Left hindlimb (tissue), 1 donor: ENCODE measurements at places on chromosomes 7 and 10.

GRCh38 chr7:1586126-1586826 is 16.4 kb upstream of the PSMG3 start:
- DNase-seq: no peak

DNA sequence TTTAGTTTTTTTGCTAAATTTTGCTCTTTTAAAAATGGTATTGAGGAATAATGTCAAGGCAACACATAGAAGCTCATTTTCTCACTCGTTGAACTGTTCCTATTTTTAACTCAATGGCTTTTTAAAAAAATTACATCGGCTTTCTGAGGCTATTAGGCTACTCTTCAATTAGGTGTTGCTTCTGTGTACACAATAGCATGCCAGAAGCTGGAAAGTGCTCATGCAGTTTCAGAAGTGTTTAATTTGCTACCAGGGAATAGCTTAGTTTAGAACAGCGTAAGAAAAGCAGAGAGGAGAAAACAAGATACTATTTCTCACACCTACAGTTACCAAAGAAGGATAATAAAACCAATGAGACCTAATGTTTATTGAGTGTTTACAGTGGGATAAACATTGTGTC is 157.4 kb downstream of the NXPH1 start:
- DNase-seq: no peak

- DNase-seq: no peak
Observed at GRCh38 chr10:61124756-61125530, 181.0 kb upstream of the RHOBTB1 start.

GRCh38 chr10:3028441-3028840 is 38.9 kb upstream of the PFKP start:
- DNase-seq: no peak

- no peak for DNase-seq
Observed at GRCh38 chr10:88892222-88892967, 12.3 kb downstream of the STAMBPL1 start.

GRCh38 chr7:81162771-81163525 is 244.1 kb upstream of the SEMA3C start:
- no peak for DNase-seq

DNA sequence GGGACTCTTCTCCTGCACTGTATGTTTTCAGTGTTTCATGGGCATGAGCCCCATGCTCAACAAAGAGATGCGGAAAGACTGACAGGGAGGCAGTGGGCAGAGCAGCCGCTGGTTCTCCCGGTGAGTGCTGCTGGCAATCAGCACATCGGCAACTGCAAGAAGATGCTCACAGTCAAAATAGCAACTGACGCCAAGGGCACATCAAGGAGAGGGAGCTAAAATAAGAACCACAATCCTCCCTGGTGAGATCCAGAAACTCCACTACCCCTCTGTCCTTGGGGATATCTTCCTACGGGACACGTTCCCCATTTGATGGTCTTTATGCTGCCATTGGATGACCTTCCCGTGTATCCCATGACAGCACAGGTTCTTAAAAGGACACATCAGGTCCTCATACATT is 28.9 kb upstream of the SVIL start:
- DNase-seq: no peak

DNA sequence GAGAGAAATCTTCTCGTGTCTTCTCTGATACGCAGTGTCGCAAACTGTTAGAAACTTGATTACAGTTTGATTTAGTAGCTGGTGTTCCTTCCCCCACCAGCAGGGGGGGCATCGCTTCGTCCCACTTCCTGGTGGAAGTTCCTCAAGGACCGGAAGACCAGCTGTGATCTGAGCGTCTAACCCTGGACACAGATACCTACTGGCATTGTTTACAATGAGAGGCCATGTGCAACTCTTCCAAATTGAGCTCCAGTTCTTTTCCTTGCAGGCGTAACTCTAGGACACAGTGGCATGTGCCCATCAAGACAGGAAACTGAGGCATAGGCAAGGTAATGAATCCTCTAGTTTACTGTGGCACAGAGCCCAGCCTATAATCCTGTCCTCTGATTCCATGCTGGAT is 219.0 kb downstream of the CCDC3 start:
- DNase-seq: no peak

DNA sequence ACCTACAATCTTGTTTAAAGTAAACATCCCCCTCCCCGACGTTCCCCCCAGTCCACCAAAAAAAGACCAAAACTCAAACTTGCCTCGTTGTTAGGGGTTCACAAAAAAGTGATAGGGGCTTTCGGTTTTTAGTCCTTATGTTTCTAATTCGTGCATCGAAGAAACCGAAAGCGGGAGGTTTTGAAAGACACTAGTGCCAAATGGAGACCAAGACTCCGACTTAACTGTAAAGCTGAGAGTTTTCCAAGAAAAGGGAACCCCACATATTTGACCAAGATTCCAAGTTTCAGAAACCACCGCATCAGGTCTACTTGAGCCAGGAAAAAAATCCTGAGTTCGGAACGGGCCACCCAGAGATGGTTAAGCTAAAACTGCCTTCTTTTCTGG is 534 bp downstream of the PSMA2 start:
- no peak for DNase-seq

DNA sequence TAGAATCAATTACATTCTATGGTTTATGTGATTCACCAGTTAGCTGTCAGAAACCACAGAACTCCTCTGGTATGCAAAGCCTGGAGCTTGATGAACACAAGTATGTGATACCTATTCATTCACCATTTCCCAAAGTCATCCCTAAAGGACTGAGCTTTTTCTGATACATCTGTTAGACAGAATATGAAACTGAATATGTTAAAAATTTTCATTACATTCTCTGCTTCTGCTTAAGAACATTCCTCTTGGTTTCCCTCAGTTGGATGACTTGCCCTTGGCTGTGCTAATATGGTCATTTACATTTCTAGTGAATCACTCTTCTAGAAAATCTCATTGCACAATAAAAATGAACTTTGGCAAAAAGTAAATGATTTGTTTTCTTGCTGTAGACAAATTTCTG is 10.8 kb upstream of the PON1 start:
- DNase-seq: no peak

DNA sequence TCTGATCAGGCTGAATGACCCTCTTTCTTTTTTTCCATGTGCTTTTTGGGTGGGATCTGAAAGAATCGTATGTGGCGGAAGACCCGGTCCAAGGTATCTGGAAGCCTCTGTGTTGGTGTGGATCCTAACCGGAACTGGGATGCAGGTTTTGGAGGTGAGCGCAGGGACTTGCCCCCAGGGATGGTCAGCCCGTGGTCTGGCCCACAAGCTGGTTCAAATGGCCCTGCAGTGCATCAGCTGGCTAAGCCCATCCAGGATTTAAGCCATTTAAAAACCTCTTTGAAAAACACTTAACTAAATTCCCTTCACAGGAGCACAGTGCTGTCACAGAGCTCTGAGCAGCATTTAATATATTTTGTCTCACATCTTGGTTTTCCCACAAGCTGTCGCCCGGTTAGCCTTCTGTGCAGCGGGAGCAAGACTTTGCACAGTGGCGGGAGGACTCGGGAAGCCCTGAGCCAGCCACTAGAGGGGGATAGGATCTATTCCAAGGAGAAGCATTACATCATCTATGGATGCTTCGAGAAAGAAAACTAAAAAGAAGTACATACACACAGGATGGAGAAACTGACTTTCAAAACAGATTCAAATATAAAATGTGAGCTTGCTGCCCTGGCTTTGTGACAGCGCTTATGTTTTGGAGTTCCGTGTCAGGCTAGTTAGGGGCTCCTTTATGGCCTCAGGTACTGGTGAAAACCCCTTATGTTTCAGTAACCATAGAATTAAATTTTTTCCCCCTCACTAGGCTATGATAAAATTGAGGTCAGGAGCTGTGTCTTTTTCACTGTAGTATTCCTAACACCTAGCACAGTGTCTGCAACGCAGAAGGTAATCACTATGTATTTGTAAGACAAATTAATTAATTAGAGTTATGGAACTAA is 11.3 kb downstream of the CPA2 start:
- peak; percentile 83 for DNase-seq

DNA sequence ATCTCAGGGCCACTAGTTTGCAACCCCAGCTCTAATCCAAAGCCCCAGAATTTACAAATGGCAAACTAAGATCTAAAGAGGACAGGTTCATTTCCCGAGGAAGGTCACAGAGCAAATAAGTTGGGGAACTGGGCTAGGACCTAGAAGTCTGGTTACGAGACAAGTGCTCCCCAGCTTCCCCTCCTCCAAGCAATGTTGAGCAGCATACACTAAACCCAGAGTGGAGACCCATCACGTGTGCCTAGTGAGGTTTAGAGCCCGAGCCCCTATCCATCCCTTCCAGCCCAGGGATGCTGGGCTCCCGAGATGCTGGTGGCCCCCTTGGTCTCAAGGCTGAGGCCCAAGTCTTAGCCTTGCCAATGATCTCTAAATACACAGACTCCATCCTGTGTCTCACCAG is 209.5 kb upstream of the ZMIZ1 start:
- DNase-seq: no peak

- no peak for DNase-seq
Observed at GRCh38 chr7:112515989-112516388, 35.2 kb downstream of the LSMEM1 start.

GRCh38 chr7:157702311-157703023 is 365.7 kb downstream of the DNAJB6 start:
- DNase-seq: no peak

DNA sequence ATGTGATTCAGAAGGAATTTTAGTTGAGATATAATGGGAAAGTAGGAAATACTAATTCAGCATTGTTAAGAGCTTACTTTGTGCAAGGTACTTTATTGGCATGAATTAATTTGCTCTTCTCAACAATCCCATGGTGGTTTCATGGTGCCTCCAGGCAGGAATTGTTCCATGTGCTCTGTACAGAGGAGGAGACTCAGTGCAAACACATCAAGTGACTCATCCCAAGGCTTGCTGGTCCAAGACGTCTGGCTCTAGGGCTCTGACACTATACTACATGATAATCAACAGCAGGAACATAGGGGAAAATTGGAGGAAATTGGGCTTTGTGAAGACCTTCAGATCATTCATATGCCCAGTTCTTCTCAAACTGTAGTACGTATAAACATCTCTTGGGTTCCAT is 66.5 kb upstream of the PRKG1 start:
- DNase-seq: no peak

DNA sequence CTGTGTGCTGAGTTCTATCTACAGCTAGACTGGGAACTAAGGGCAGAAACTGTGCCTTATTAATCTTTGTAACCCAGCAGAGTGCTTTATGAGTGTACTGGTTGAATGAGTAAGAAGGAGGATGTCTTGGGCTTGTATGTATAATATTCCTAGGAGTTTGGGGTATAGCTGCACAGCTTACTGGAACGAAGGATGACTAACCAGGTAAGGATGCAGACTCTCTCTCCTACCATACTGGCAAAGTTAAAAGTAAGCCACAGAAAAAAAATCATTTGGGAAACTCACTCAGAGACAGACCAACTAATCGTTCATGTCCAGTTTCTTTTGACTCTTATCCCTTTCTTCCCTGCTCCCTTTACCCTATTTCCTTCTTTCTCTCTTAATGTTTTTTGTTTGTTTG is 1.4 kb upstream of the DHTKD1 start:
- DNase-seq: no peak

GRCh38 chr10:113562069-113562468 is 9.2 kb downstream of the HABP2 start:
- DNase-seq: no peak

- no peak for DNase-seq
Observed at GRCh38 chr10:37860494-37861190, 3.2 kb upstream of the ZNF248 start.

GRCh38 chr10:30436191-30436611 is 2.2 kb downstream of the MAP3K8 start:
- peak; percentile 67 for DNase-seq

- no peak for DNase-seq
Observed at GRCh38 chr10:70286616-70287015, 2.8 kb upstream of the NPFFR1 start.

DNA sequence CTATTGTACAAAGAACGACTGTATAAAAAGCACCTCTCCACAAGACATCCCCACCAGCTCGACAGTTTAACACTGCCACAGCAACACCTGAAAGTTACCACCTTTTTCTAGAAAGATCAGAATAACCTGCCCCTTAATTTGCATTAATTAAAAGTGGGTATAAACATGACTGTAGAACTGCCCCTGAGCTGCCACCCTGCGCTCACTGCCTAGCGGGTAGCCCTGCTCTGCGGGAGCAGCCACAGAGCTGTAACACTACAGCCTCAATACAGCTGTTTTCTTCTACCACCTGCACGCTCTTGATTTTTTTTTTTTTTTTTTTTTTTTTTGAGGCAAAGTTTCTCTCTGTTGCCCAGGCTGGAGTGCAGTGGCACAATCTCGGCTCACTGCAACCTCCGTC is 140.9 kb downstream of the PARD3 start:
- DNase-seq: no peak

- DNase-seq: peak; percentile 83
Observed at GRCh38 chr7:2870471-2870931, 26.4 kb upstream of the GNA12 start.

DNA sequence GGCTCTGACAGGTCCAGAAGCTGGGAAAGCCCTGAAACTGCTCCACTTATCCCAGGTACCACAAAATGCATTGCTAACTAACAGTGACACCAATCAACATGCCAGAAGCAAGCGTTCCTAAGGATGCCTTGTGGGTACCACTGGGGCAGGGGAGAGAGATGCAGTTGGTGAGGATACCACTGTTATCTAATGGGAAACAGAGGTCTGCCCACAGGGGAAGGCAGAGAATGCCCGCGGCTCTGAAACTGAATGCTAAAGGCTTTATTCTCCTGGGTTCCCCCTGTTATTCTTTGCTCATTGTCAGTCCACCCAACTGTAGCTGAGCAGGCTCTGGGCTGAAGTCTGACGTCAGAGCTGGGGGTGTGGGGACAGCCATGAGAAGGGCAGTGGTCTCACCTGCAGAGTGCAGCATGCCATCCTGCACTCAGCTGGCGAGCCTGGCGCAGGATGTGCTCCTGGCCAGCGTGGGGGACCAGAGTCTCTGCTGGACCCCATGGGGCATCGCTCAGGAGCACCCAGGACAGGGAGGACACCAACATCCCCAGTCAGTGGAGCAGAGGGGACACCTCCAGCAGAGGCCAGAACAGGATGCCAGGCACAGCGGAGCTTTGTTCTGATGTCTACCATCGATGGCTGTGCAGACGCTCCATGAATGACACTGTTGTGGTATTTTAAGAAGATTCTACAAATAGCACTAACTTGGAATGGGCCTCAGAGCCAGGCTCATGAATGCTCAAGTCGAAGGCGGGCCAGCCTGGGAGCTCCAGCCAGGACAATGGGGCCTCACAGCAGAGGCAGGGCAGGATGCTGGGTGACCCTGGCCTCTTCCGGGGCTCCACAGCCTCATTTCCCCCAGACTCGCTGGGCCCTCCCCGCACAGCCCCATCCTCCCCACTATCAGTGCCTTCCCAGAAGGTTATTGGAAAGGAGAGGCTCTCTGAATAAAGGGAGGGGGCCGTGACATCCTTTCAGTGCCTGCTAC is 95.8 kb downstream of the ARHGAP22 start:
- DNase-seq: no peak
